HFFc6 (cell line): ENCODE measurements at places on chromosomes 16 and 17. TPM values are rescaled to one million over a fixed set of nuclear protein-coding genes. Genes with fewer than 3 reads are reported as not detected.
A peak's percentile ranks its signal among the peaks of the same experiment; 100 is the strongest.

MT1A gene
- total RNA-seq: 0.72 TPM in 1 of 3 replicates, not detected in the others

- DNase-seq: no peak
Measured at GRCh38 chr17:59676716-59677115, 30.5 kb downstream of the PTRH2 start.

GRCh38 chr17:16083223-16083622 is 83.6 kb downstream of the TTC19 start:
- no peak for DNase-seq

- no peak for DNase-seq
Measured at GRCh38 chr16:1333149-1333812, at the start of gene BAIAP3. TSS of gene BAIAP3 (plus strand) at chr16:1333645. CDS start at chr16:1338550, 4,905 bp downstream.

DNA sequence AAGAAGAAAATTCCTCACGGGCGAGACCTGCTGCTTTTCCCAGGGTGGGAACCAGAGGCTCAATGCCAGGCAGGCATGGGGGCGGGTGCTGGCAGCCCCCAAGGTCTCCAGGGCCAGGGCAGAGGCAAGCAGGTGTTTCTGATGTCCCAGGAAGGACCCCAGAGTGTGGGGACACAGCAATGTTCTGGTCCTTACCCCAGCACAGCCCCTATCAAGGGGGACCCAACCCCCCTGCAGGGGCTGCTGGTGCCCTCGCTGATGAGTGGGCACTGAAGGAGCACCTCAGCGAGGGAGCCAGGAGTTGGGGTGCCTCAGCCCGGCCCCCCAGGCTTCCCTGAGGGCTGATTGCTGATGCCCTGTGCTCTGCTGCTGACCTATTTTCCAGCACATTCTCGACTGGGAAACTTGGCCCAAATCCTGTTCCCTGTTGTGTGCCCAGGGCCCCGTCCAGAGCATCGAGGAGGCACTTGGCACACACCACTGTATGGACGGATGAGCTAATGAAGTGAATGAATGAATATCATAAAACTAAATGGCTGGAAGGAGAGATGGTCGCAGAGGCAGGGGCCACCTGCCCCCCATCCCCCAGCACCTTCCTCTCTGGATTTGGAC is 2.8 kb downstream of the DBNDD1 start:
- no peak for DNase-seq

DNA sequence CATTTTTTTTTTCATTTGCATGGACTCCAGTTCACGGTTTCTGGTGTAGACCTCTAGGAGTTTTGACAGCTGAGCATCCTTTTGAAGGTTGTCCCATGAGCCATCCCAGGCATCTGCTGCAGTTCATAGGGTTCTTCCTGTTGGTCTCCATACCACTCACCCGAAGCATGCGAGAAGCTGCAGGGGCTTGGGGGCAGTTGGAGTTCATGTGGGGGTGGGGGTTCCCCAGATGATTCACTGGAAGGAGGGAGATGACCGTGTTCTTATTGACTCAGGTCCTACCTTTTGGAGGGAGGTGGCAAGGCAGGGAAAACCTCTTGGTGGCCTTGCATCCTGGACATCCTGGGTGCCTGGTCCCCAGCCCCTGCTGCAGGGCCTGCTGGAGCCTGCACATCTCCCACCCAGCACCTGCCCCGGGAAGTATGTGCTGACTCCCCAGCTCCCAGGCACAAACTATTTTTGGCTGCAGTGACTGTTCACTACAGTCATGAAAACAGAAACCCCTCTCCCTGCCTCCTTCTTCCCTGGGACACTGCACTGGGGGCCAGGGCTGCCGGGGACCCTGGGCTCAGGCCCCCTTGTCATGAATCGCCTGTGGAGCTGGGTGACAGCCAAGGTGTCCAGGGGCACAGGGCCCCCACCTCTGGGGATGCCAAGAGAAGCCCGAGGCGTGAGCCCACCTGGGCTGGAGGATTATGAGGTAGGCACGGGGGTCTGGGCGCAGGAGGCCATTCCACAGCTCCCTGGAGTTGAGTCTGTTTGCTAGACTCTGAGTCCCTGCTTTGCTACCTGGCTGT is 64.9 kb upstream of the LGALS9 start:
- no peak for DNase-seq

DNA sequence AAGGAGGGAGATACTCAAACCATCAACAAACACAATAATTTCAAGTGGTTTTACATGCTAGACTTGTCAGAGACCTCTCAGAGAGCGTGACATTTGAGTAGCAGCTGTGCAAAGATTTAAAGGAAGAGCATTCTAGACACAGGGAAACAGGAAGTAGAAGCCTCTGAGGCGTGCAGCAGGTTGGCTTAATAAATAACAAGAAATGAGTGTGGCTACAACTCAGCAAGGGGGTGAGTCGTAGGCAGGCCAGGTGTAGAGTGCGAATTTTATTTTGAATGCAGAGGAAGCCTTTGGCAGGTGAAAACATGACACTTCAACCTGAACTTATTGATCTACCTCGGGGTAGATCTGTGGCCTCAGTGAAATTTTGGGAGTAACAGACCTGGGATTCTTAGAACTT is 73.2 kb upstream of the MRTFB start:
- DNase-seq: no peak

KRTAP9-2 gene
- total RNA-seq: not detected in 3 replicates

DNA sequence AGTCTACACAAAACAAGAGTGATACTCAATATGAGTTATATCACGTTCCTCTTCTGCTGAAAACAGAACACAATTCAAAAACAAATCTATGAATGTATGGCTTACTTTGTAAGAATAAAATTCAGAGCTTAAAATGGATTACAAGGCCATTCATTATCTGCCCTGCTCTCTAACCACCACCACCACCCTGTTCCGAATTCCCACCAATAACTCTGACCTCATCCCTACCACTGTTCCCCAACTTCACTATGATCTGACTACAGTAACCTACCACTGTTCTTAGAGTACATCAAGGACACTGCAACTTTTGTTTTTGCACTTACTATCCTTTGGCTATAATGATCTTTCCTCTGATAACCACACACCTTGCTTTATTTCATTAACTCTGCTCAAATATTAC is 21.3 kb downstream of the FBXL20 start:
- DNase-seq: no peak

DNA sequence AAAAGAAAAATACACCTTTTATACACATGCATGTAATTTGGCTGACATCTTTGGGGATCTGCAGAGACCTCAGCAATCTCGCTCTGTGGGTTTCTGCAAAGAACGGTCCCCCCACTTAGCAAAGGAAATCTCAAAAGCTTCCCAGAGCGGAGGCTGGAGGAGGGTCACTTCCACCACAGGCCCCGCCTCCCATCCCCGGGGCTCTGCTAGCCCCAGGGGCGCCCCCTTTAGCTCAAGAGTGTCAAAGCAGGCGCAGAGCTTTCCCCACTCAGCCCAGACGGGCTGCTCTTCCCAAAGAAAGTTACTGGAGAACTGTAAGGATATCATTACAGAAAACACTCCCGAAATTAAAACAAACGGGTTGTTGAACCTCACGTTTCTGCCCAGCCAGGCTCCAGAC is 11.4 kb downstream of the SLC13A5 start:
- DNase-seq: no peak

- no peak for DNase-seq
Measured at GRCh38 chr16:70756071-70756470, 44.9 kb downstream of the VAC14 start.

DNA sequence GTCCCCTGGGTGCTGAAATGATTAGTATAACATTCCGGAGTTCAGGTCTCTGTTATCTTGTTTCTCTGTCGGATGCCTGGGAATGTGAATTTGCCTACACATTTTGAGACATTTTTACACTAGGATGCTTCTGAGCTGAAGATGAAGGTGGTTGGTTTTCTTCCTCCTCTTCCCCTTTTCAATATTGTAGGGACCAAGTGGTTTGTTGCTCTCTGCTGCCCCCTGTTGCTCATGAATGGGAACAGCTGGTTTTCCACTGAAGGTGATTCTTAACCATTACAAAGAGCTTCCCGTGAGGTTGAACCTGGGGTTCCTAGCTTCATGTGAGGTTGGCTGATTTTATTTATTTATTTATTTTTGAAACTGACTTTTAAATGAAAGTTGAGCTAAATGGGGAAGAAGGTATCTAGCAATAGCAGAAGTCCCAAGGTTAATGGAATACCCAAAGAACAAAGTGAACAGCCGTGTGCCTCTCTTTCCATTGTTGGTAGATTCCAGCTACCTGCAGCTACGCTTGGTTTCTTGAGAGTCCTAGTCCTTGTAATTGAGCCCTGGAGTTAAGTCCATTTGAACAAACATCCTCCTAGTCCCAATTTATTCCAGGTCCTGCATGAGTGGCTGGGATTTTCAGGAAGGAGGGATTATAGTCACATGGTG is 983.9 kb upstream of the EEF2KMT start:
- no peak for DNase-seq

DNA sequence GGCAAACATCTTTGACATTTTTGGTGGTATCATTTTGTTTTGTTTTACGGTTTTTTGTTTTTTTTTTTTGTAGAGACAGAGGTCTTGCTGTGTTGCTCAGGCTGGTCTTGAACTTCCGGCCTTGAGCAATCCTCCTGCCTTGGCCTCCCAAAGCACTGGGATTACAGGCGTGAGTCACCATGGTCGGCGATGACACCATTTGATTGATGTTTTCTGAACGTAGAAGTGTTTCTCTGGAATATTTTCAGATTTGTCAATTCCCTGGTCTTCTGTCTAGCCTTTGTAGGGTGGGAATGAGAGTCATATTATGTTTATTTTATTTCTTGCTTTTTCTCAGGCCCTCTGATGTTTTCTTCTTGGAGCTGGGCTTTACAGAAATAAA is 32.2 kb upstream of the BRD7 start:
- DNase-seq: no peak

GRCh38 chr16:181565-182021 is 1.3 kb downstream of the HBQ1 start:
- no peak for DNase-seq

GRCh38 chr17:69860142-69860680 is 214.8 kb upstream of the KCNJ16 start:
- DNase-seq: no peak

- DNase-seq: no peak
Measured at GRCh38 chr16:50684823-50685461, 3.8 kb upstream of the SNX20 start.

DNA sequence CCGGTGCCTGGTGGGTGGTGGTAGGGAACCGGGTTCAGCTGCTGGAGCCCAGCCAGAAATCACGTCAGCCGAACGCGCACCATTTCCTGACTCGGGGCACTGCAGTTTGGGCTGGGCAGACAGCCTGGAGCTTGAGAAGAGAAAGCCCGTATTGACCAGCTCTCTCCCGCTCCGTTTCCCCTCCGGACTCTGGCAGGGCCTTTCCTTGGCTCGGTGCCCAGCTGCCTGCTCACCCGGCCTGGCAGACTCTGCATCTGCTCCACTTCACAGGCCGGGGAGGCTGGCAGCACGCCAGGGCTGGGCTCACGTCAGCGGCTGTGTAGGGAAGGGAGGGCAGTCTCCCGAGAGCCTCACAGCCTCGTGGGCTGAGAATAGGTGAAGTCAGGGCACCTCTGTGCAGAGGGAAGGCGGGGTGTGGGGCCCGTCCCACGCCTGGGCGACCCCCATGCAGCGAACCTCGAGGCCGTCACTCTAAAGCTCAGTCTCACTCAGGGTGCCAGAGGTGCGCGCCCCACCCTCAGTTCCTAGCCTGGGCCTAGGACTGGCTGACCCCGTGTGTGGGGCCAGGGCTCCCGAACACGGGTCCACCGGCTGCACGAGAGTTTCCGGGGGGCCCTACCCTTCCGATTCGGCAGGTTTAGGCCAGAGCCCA is 59.1 kb downstream of the OR1D5 start:
- peak; percentile 94 for DNase-seq

DNA sequence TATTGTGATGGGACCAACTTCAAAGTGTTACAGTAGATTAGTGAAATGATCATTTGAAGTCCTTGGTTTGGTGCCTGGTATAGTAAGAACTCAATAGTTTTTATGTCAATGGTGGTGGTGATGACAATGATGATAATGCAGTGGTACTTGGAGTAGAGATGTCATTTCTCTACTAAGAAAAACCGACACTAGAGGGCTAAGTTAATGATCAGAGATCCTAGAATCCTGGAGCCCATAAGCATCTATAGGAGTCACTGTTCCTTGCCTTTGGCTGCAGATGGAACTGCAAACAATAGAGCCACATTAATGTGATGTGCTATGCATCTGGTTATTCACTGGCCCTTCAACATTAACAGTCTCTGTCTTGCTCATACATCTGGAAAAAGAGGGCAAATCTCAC is 103.8 kb downstream of the ANKFN1 start:
- DNase-seq: no peak

BRD7 gene
- 50.5 to 62.8 TPM (median 60.9 TPM) in 3 replicates for total RNA-seq

GRCh38 chr16:76428858-76429257 is 151.7 kb downstream of the CNTNAP4 start:
- DNase-seq: no peak

DNA sequence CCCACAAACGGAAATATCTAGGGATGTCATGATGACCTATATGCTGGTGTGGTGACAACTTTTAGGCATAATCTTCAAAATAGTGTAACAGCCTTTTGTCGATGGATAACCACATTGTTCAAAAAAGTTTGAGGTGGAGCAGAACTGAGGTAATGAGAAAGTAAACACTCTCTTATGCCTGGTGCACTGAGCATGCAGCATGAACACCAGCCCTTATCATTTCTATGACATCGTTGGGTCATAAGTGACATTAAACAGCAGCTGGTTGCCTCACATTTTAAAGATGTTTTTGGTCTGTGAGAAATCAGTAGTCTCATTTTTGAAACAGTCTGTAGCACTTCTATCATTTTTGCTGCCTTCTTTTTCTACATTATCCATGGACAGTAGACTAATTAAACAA is 1.8 kb downstream of the KRT23 start:
- DNase-seq: no peak

DNA sequence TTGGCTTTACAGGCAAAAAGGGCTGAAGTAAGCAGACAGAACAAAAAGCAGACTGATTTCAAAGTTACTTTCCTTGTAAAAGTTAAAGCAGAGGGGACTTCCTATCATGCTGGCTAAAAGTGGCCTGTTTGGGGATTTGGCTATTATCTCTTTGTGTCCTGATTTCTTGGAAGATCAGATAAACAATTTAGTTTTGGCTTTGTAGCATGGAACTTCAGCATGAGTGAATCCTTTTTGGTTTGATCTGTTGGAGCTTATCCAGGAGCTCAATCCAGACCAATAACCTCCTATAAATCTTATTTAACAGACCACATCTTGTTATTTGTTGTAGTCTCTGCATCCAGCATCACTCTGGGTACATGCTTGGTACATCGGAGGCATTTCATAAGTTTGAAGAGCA is 8.9 kb upstream of the RNF112 start:
- no peak for DNase-seq

RRAD gene
- total RNA-seq: 0.66 to 1.4 TPM (median 1.1 TPM) in 3 replicates

DNA sequence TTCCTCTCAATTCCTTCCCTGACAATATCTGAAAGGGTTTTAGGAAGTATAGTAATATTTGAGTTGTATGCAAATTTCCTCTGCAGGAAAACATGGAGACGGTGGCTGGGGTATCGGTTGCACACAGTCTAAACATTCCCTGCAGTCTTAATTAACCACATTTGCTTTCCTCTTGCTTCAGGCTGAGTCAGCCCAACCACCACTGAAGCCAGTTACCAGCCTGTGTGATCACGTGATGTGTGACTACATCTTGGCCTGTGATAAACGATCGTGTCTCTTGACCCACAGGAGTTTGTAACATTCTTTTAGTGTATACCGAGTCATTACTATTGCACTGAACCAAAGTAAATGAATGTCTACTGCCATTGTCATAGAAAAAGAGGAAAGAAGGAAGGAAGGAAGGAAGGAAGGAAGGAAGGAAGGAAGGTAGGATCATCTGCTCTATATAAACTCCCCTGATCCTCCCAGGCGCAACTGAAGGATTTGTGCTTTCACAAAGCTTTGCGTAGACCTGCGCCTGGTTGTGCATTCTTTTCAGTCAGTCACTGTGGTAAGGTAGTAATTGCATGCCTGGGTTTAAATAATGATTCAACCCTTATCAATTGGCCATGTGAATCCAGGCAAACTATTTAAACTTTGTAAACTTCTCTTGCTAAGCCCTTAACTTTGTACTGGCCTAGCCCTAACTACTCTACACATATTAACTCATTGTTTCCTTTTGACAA is 280.6 kb upstream of the SALL1 start:
- DNase-seq: peak; percentile 99
